Stomach (tissue), 19 donors: ENCODE measurements at places on chromosomes 12 and 14. TPM values are rescaled to one million over a fixed set of nuclear protein-coding genes. Genes with fewer than 3 reads are reported as not detected.
A peak's percentile ranks its signal among the peaks of the same experiment; 100 is the strongest.

DNA sequence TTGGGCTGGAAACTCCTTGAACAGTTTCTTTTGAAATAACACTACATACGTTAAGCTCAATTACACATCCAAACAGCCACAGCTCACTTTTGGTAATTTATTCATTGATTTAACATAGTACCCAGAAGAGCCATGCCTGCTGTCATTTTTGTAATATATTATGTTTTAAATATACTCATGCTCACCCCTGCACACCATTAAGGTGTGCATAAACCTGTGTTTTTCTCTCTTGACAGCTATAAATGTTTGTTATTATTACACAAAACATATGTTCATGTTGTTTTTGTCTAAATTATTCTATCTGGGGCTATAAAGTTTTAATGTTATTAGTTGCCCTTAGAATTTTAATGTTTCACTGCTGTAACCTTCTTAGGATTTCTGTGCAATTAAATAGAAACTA is 296.1 kb downstream of the AKAP6 start:
- H3K4me1 ChIP-seq, result no peaks in the 10 kb centered on the region
- DNase-seq, result no peak
- no peak overlapping the region for H3K4me3 ChIP-seq
- H3K27ac ChIP-seq, result no peak overlapping the region
- H3K27me3 ChIP-seq, result no peaks in the 10 kb centered on the region

RNU4-1 gene
- total RNA-seq, result under 0.01 TPM

DNA sequence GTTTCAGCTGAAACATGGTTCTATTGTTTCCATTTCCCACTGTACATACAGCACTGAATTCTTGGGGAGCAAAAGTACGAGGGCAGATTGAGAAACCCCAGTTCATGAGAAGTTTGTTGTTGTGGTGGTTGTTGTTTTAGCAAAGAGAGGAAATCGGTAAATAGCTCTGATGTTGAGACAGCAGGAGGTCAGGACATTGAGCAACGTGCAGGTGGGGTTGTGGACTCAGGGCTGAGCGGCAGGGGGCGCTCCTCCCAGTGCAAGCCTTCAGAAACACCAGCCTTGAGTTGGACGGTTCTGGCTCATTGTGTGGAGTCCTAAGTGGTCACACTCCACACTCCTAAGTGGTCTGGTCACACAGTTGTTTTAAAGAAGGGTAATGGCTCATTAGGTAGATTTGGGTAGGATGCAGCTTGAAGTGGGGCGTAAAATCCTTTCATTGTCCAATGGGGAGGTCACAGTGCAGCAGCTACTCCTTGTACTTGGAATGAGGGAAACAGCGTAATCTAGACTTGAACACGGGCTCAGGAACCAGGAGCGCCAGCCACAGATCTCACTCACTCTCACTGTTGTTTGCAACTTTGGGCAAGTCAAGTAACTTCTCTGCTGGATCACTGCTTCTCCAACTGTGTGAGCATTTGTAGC is 14.5 kb upstream of the PWP1 start:
- H3K4me3 ChIP-seq, result no peak overlapping the region
- peak; percentile 37 for DNase-seq
- H3K27ac ChIP-seq, result no peak overlapping the region
- H3K4me1 ChIP-seq, result no peaks in the 10 kb centered on the region

GRCh38 chr12:113808095-113808951 is 157.8 kb downstream of the RBM19 start:
- no peak overlapping the region for H3K27ac ChIP-seq
- no peaks in the 10 kb centered on the region for H3K36me3 ChIP-seq
- DNase-seq, result no peak

DNA sequence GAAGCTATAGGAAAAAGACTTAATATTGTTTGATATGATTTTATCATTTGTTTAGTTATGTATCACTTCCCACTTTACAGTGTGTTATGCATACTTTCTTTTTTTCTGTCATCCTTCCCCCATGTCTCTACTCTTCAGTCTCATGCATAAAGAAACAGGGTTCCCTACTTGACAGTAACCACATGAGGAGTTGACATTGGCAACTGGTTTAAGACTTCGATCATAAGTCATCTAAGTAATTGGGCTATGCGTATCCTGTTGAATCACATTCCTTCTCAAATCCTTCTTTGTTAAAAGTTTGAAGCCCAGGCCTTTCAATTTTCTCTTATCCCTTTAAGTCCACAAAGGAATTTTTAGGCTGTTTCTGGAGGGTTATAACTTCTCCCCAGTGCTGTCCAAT is 358.7 kb downstream of the RAD51B start:
- no peak overlapping the region for H3K27ac ChIP-seq
- H3K27me3 ChIP-seq, result no peaks in the 10 kb centered on the region
- no peaks in the 10 kb centered on the region for H3K36me3 ChIP-seq
- H3K4me3 ChIP-seq, result no peak overlapping the region

- no peak overlapping the region for H3K4me3 ChIP-seq
- no peak overlapping the region for H3K27ac ChIP-seq
- H3K36me3 ChIP-seq, result no peaks in the 10 kb centered on the region
- no peaks in the 10 kb centered on the region for H3K27me3 ChIP-seq
- H3K4me1 ChIP-seq, result no peaks in the 10 kb centered on the region
These were observed 102.7 kb upstream of the TBX5 start for GRCh38 chr12:114508529-114509129.

GRCh38 chr12:121800694-121801594 is 2.9 kb upstream of the SETD1B start:
- H3K4me3 ChIP-seq, result peak overlapping the region; percentile 72
- peak; percentile 92 for DNase-seq
- no peaks in the 10 kb centered on the region for H3K27me3 ChIP-seq
- peaks cover 51% of the 10 kb centered on the region for H3K4me1 ChIP-seq
- peak overlapping the region; percentile 100 for H3K27ac ChIP-seq

NFE2 gene
- total RNA-seq, result not detected

DNA sequence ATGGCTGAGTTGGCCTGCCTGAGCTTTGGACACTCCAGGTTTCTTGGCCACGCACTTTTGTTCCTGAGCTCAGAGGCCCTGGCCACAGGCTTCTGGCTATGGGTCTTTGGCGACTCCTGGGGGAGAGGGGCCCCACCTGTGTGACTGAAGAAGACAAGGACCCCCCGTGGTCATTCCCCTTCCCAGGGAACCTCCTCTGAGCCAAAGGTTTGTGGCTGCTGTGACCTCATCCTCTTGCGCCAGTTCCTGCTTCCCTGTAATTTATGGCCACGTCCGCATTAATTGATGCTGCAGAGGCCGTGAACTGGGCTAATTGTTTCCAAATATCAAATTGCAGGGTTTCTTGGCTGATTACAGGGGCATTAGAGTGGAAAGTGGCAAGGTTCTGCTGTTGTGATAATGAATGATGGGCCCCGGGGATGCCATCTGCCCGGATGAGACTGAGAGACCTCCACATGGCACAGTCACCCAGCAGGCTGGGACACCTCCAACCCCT is 27.6 kb upstream of the NOS1 start:
- no peaks in the 10 kb centered on the region for H3K36me3 ChIP-seq

UBE2N gene
- 47.4 TPM for total RNA-seq

KLRB1 gene
- total RNA-seq, result 0.87 TPM

- no peaks in the 10 kb centered on the region for H3K36me3 ChIP-seq
- no peaks in the 10 kb centered on the region for H3K27me3 ChIP-seq
- DNase-seq, result peak; percentile 46
- H3K27ac ChIP-seq, result no peak overlapping the region
These were observed 7.4 kb downstream of the PKP2 start for GRCh38 chr12:32889011-32889760.

DNA sequence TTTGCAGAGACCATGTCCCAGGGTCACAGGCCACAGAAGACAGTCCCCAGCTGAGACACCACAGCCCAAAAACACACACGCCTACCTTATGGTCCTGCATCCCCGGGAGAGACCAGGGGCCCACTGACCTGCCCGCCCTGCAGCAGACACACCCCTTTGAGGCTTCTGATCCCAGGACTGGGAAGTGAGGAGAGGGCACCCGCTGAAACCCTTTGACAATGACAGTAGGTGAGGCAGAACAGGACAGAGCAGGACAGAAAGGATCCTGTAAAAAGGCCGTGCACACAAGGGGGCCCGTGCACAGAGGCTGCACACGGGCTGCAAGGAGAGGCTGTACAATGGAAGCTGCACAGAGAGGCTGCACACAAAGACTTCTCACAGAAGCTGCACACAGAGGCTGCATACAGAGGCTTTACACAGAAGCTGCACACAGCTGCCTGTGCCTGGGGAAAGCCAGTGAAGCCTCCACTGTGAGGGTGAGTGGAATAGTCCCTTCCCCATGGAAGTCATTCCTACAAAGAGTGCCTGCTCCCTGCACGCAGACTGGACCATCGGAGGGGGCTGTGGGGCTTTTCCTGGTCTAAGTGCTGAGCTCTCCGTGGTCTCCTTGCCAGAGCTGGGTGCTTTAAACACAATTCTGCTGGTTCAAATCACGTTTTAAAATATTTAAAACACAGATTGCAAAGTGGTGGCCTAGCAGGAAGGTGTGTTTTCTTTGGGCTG is 16.6 kb upstream of the SFSWAP start:
- H3K27ac ChIP-seq, result no peak overlapping the region
- H3K4me3 ChIP-seq, result no peak overlapping the region
- H3K4me1 ChIP-seq, result no peaks in the 10 kb centered on the region
- no peaks in the 10 kb centered on the region for H3K36me3 ChIP-seq
- peaks cover 5% of the 10 kb centered on the region for H3K27me3 ChIP-seq

GALNT6 gene
- total RNA-seq, result 37.5 TPM

DNA sequence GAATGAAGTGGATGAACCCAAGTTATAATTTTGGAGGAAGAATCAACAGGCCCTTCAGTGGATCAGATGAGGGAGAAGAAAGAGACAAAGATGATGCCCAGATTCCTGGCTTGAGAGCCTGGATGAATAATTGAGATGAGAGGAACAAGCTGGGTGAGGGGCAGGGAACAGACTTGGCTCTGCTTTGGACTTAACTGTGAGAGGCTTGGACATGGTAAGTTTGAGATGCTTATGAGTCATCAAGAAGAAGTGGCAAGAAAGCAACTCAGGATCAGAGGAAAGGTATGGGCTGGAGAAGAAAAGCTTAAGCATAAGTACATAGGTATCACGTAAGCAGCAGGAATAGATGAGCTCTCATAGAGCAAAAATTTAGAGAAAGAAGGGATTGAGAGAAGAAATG is 55.3 kb downstream of the FIGNL2 start:
- H3K4me3 ChIP-seq, result no peak overlapping the region
- no peaks in the 10 kb centered on the region for H3K36me3 ChIP-seq
- no peaks in the 10 kb centered on the region for H3K4me1 ChIP-seq
- no peaks in the 10 kb centered on the region for H3K27me3 ChIP-seq

- H3K27ac ChIP-seq, result no peak overlapping the region
- H3K36me3 ChIP-seq, result no peaks in the 10 kb centered on the region
- H3K4me3 ChIP-seq, result no peak overlapping the region
- no peaks in the 10 kb centered on the region for H3K27me3 ChIP-seq
- no peaks in the 10 kb centered on the region for H3K4me1 ChIP-seq
These were observed 513.1 kb downstream of the KCNH5 start for GRCh38 chr14:62532181-62532580.

DNA sequence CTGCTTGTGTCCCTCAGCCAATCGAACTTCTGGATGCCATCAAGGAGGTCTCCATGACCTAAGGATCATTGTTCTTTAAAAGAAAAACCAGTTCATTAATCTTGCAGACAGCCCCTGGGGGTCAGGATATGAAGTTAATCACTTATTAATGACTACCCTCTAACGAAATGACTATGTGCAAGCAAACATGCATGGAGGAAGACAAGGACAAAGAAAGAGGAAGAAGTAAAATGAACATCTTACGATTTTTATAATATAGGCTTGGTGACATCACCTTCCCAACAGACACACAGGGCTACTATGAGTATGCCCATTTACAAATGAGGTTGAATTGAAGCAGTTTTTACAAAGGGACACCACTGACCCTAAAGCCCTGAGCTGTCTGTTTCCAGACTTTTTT is 111.1 kb upstream of the AMIGO2 start:
- no peak overlapping the region for H3K27ac ChIP-seq
- no peaks in the 10 kb centered on the region for H3K4me1 ChIP-seq
- H3K27me3 ChIP-seq, result no peaks in the 10 kb centered on the region
- H3K4me3 ChIP-seq, result no peak overlapping the region
- no peaks in the 10 kb centered on the region for H3K36me3 ChIP-seq

GRCh38 chr12:99997806-99998205 is 13.1 kb upstream of the ANKS1B start:
- no peak for DNase-seq
- no peak overlapping the region for H3K4me3 ChIP-seq
- no peak overlapping the region for H3K27ac ChIP-seq
- H3K27me3 ChIP-seq, result no peaks in the 10 kb centered on the region

NKX2-1 gene
- total RNA-seq, result not detected

ERG28 gene
- total RNA-seq, result 3.9 TPM

GRCh38 chr14:105267820-105268548 is 19.7 kb downstream of the BTBD6 start:
- no peaks in the 10 kb centered on the region for H3K27me3 ChIP-seq
- no peak for DNase-seq

- DNase-seq, result no peak
- H3K27me3 ChIP-seq, result no peaks in the 10 kb centered on the region
- no peak overlapping the region for H3K4me3 ChIP-seq
- no peak overlapping the region for H3K27ac ChIP-seq
- H3K36me3 ChIP-seq, result no peaks in the 10 kb centered on the region
These were observed 255.7 kb upstream of the FAR2 start for GRCh38 chr12:28893365-28893764.

KSR2 gene
- total RNA-seq, result 1.4 TPM

GRCh38 chr14:32702562-32702961 is 236.1 kb upstream of the NPAS3 start:
- H3K4me1 ChIP-seq, result peaks cover 6% of the 10 kb centered on the region
- no peaks in the 10 kb centered on the region for H3K36me3 ChIP-seq
- no peak overlapping the region for H3K4me3 ChIP-seq
- H3K27ac ChIP-seq, result peak overlapping the region; percentile 61

- no peaks in the 10 kb centered on the region for H3K27me3 ChIP-seq
- no peaks in the 10 kb centered on the region for H3K36me3 ChIP-seq
- H3K4me3 ChIP-seq, result no peak overlapping the region
- H3K27ac ChIP-seq, result peak overlapping the region; percentile 43
- no peak for DNase-seq
These were observed 5.8 kb upstream of the NTN4 start for GRCh38 chr12:95796225-95796981.

GPR132 gene
- 1.7 TPM for total RNA-seq

RHEBL1 gene
- not detected for total RNA-seq

- H3K27ac ChIP-seq, result no peak overlapping the region
- H3K27me3 ChIP-seq, result no peaks in the 10 kb centered on the region
- no peak for DNase-seq
- H3K4me3 ChIP-seq, result no peak overlapping the region
- H3K4me1 ChIP-seq, result no peaks in the 10 kb centered on the region
These were observed 231.9 kb upstream of the AVPR1A start for GRCh38 chr12:63382930-63383329.

- no peaks in the 10 kb centered on the region for H3K27me3 ChIP-seq
- H3K4me3 ChIP-seq, result no peak overlapping the region
- H3K27ac ChIP-seq, result peak overlapping the region; percentile 1
These were observed 7.0 kb downstream of the JDP2 start for GRCh38 chr14:75434890-75435248.

GRCh38 chr12:109797905-109798669 is 35.1 kb downstream of the TRPV4 start:
- H3K36me3 ChIP-seq, result no peaks in the 10 kb centered on the region
- H3K4me1 ChIP-seq, result no peaks in the 10 kb centered on the region
- H3K4me3 ChIP-seq, result no peak overlapping the region

GRCh38 chr12:55831447-55831815 is 2.0 kb upstream of the DNAJC14 start:
- H3K4me3 ChIP-seq, result peak overlapping the region; percentile 91
- H3K36me3 ChIP-seq, result no peaks in the 10 kb centered on the region
- peak overlapping the region; percentile 97 for H3K27ac ChIP-seq
- no peaks in the 10 kb centered on the region for H3K27me3 ChIP-seq
- DNase-seq, result no peak
- H3K4me1 ChIP-seq, result peaks cover 53% of the 10 kb centered on the region
